ENCODE measurements at places on chromosomes 7 and 10.
A peak's percentile ranks its signal among the peaks of the same experiment; 100 is the strongest.

GRCh38 chr7:150514748-150515222, at the start of gene GIMAP7:
GIMAP7 (plus strand) TSS chr7:150514872; CDS start chr7:150519975, 5,103 bp downstream.
- DNase-seq: no peak

DNA sequence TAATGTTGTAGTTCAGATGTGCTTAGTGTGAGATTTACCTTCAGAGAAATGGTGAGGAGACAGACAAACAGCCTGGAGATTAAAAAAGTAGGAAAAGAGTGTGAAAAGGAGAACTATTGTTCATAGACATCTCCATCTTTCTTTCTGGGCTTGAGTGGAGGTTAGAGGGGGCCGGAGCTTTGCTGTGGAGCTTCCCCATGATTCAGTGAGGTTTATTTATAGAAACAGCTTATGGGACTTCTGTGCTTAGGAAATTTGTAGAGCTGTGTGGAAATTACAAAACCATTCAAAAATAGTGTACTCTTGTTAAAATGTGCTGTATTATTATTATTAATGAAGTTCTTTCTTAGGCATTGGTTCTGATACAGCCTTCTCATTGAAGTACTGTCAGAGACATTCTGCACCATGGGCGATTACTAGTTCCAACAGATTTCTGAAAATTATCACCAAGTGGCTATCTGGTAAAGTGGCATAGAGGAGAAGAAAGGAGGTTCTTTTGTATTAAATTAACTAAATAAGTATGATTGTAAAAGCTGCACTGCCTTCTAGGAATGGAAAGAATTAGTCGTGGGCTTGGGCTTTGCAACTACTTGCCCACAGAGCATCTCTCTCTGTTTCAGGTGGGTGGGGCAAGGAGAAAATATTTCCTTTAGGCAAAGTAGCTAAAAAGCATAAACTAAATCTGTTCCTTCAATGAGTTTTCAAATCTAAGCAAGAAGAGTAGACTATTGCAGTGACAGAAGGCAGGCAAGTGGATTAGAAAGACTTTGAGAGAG, 8.7 kb upstream of the TCAF1 start:
- no peak for DNase-seq

- peak; percentile 59 for DNase-seq
Measured at GRCh38 chr7:65731562-65732035, 141.3 kb upstream of the VKORC1L1 start.

- DNase-seq: no peak
Measured at GRCh38 chr10:101529207-101529606, 58.9 kb downstream of the POLL start.

DNA sequence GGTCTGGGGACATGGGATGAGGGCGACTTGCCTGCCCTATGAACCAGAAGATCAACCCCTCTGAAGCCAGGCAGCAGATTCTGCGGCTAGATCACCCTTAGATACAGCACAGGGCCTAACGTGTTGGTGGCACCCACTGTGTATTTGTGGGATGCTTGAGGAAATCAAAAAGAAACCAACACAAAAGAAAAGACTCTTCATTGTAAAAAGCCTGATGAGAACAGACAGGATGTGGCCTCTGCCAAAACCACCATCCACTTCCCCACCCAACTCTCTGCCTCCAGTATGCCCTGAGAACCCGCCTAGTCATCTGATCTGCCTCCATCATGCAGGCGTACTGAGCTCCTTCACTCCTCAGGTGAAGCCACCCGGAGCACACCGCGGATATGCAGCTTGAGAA, 97.2 kb upstream of the INSYN2A start:
- peak; percentile 75 for DNase-seq

DNA sequence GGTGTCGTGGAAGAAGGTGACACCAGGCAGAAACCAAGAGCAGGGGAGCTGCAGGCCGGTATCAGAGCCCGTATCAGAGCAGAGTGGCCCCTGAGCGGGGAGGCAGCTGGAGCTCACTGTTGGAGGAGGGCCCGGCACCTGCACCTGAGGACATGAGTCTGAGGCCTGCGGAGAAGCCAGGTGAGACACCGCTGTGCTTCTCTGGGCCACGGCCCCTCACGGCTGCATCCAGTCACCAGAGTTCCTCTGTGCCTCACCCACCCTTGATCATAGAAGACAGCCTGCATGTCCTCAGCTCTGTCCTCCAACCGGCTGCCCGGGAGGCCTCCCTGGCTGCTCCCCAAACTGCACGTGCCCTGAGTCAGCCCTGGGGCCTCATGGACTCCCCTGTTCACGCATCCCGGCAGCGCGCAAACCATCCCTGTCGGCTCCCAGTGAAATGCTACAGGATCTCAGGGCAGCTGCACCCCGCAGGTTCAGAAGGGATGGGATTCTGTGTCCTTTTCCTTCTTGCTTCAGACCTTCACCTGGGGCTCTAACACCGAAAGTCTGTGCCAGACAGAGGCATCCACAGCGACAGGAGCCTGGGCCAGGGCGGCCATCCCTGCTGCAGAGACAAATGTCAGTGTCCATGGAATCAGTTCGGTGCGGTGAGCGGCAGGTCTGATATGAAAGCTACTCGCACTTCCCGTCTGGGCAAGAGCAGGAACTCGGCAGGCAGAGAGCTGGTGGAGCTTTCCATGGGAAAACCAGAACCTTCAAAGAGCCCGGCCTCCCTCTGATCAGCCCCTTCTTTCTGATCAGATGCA, 111.9 kb upstream of the FAM20C start:
- no peak for DNase-seq

DNA sequence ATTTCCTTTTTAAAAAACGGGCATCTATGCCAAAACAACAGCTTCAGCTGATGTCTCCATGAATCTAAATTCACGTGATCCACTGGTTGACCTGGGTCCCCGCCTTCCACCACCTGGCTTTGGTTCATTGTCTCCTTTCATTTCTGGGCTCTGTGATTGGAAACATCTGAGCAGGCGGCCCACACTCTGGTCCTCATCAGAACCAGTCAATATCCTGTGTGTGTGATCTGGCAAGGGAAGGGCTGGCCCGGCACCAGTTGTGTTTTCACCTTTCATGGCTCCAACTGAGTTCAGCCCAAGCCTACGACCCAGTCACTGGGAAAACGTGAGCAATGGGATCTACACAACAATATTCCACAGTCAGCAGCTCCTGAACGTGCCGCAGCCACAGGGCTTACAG, 46.2 kb downstream of the PARP12 start:
- no peak for DNase-seq

DNA sequence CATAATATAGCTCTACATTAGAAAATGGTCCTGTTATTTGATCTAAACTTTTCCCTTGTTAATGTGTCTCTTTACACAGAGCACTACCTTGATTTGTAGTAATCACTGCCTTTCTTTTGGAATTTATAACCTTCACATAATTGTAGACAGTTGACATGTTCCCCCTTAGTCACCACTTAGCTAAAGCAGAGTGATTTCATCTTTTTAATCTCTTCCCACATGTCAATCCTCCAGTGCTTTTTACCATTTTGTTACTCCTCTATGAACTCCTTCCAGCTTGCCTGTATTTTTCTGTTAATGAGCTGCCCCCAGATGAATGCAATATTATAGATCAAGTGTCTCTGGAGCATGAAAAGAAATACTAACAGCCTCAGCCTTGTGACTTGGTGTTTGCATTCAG, 2.6 kb upstream of the PPP1R3A start:
- DNase-seq: no peak

DNA sequence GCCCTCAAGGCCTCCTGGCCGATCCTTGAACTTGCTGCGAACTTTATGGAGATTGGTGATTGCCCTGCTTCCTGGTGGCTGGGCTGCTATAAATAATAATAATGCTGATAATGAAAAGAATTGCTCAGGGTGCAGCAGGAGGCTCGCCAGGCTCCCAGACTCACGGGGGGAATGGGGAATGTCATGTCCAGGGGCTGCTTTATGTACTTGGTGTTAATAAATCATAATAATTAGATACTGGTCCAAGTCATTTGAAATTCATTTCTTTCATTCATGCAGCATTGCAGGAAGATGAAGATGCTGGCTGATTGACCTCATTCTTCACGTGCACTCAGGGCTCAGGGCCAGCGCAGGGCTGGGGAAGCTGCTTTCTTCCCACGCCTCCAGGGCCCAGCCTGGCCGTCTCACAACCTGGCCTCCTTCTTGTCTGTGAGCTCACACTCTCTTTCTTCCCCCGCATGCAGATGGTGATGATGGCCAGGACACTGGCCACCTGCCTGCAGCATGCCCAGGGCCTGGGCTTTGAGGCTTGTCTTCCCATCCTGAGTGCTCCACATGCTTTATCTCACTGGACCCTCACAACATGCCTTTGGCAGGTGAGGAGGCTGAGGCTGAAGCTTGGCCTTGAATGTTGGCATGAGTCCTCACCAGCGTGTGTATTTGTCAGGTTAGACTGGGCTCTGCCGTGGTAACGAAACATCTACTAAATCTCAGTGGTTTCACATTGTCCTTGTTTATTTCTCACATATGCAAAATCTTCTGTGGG, 138.4 kb upstream of the TNS3 start:
- DNase-seq: no peak

DNA sequence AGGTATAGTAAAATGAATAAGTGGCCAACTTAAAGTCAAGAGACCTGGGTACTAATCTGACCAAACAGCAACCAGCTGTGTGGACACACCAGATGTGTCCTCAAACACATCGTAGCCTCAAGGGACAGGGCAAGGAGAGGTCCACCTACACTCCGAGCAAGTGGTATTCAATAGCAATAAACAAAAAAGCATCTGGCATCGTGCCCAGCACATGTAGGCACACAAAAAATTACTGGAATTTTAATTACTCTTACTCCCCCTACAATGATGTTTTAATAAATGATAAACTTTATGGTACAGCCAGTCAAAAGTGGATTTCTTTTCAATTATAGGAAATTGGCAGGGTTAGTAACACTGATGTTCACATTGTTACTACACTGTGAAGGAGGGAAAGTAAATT, 3.5 kb upstream of the RGS10 start:
- no peak for DNase-seq
